ENCODE measurements at places on chromosomes 11 and 22. TPM values are rescaled to one million over a fixed set of nuclear protein-coding genes. Genes with fewer than 3 reads are reported as not detected.

DNA sequence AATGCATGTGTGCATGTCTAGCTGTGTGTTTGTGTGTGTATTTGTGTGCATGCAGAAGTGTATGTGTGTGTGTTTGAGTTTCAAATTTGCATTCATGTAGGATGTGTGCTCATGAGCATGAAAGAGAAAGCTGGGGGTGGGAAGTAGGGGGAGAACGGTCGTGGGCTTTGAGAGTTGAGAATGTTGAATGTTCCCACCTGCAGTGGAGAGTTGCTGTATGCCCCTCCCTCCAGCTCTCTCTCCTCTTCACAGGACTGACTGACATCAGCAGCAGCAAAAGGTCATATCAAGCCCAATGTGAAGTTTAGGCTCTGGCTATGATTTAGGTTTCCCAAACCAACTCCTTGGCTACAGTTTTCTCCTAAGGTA, 63.8 kb upstream of the RRAS2 start:
- peaks cover 5% of the 10 kb centered on the region for H3K4me1 ChIP-seq
- H3K36me3 ChIP-seq, result no peaks in the 10 kb centered on the region
- H3K27ac ChIP-seq, result peak overlapping the region; percentile 34

DNA sequence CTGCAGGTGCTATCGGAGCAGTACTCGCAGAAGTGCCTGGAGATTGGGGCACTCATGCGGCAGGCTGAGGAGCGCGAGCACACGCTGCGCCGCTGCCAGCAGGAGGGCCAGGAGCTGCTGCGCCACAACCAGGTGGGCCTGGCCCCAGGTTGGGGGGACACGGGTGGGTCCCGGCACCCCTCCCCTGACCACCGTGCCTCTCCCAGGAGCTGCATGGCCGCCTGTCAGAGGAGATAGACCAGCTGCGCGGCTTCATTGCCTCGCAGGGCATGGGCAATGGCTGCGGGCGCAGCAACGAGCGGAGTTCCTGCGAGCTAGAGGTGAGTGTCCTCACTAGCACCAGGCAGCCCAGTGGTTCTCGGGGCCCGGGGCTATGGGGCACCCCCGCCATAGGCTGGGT, 38.7 kb upstream of the GCAT start:
- DNase-seq, result no peak
- H3K27ac ChIP-seq, result no peak overlapping the region
- no peaks in the 10 kb centered on the region for H3K27me3 ChIP-seq
- H3K4me3 ChIP-seq, result no peak overlapping the region
- peaks cover 72% of the 10 kb centered on the region for H3K36me3 ChIP-seq

- no peaks in the 10 kb centered on the region for H3K36me3 ChIP-seq
- H3K27ac ChIP-seq, result no peak overlapping the region
- no peaks in the 10 kb centered on the region for H3K27me3 ChIP-seq
- DNase-seq, result no peak
Measured at GRCh38 chr11:27611947-27612455, 88.3 kb downstream of the BDNF start.

GRCh38 chr11:99706848-99707247, 686.1 kb downstream of the CNTN5 start:
- H3K36me3 ChIP-seq, result no peaks in the 10 kb centered on the region
- no peak overlapping the region for H3K27ac ChIP-seq
- DNase-seq, result no peak
- no peaks in the 10 kb centered on the region for H3K4me1 ChIP-seq

- H3K27ac ChIP-seq, result no peak overlapping the region
- H3K4me3 ChIP-seq, result no peak overlapping the region
- H3K4me1 ChIP-seq, result no peaks in the 10 kb centered on the region
- DNase-seq, result no peak
- H3K27me3 ChIP-seq, result peaks cover 10% of the 10 kb centered on the region
Measured at GRCh38 chr11:29336727-29337575, 679.9 kb downstream of the KCNA4 start.

GRCh38 chr11:47149782-47150181, 26.9 kb downstream of the ARFGAP2 start:
- peaks cover 3% of the 10 kb centered on the region for H3K4me1 ChIP-seq
- H3K27ac ChIP-seq, result no peak overlapping the region
- no peaks in the 10 kb centered on the region for H3K36me3 ChIP-seq
- no peak for DNase-seq

GRCh38 chr22:49951678-49951985, 8.9 kb upstream of the PIM3 start:
- H3K27me3 ChIP-seq, result no peaks in the 10 kb centered on the region
- no peaks in the 10 kb centered on the region for H3K36me3 ChIP-seq
- H3K4me1 ChIP-seq, result peaks cover 6% of the 10 kb centered on the region
- no peak overlapping the region for H3K27ac ChIP-seq
- H3K4me3 ChIP-seq, result no peak overlapping the region
- peak; percentile 60 for DNase-seq

GRCh38 chr11:1200611-1201191, 22.2 kb upstream of the MUC5B start:
- DNase-seq, result no peak
- H3K4me1 ChIP-seq, result no peaks in the 10 kb centered on the region
- H3K27ac ChIP-seq, result no peak overlapping the region
- no peaks in the 10 kb centered on the region for H3K27me3 ChIP-seq
- H3K36me3 ChIP-seq, result no peaks in the 10 kb centered on the region

GRCh38 chr22:44102856-44103255, 77.9 kb upstream of the PARVG start:
- no peak overlapping the region for H3K4me3 ChIP-seq
- H3K36me3 ChIP-seq, result peaks cover 3% of the 10 kb centered on the region
- H3K27ac ChIP-seq, result no peak overlapping the region
- no peaks in the 10 kb centered on the region for H3K27me3 ChIP-seq
- peaks cover 9% of the 10 kb centered on the region for H3K4me1 ChIP-seq
- no peak for DNase-seq

- H3K4me1 ChIP-seq, result no peaks in the 10 kb centered on the region
- DNase-seq, result no peak
- no peaks in the 10 kb centered on the region for H3K36me3 ChIP-seq
- H3K27ac ChIP-seq, result no peak overlapping the region
- no peak overlapping the region for H3K4me3 ChIP-seq
Measured at GRCh38 chr11:23502826-23503225, 642.6 kb upstream of the CCDC179 start.

DNA sequence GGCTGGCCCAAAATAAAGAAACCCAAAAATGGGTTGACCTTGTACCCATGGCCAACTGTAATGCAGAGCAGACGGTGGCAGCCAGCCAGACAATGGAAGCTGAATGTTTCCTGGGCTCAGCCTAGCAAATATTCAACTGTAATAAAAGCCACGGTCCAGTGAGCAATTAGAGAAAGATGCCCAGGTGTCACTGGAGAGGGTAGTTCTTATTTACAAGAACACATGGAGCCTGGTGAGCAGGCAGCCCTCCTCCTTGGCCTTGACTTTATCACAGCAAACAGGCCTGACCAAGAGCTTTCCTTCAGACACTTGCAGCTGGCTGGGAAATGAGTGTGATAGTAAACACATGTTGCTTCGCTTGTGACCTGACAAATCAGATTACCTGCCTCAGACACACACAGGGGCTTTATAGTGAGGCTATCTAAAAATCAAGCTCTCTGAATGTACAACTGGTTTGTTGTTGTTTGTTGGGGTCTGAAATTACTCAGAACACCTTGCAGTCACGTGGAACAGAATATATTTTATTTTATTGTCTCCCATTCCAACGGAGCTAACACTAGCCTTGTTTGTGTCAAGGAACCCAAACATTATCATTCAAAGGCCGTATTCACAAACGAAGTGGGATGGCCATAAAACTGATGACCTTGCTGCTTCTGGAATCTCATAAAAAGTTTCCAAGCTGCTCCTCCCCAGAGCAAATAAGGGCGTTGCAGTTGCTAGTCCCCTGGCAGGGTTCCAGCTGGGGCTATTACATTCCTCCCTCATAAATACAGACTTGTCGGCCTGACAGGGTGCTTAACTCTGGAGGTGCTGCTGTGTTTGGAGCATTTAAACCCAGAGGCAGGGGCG, 161.1 kb downstream of the BBOX1 start:
- DNase-seq, result peak; percentile 54
- no peak overlapping the region for H3K27ac ChIP-seq
- no peaks in the 10 kb centered on the region for H3K36me3 ChIP-seq
- peaks cover 24% of the 10 kb centered on the region for H3K4me1 ChIP-seq

- H3K4me1 ChIP-seq, result no peaks in the 10 kb centered on the region
- DNase-seq, result no peak
- no peak overlapping the region for H3K4me3 ChIP-seq
- no peaks in the 10 kb centered on the region for H3K36me3 ChIP-seq
- H3K27me3 ChIP-seq, result no peaks in the 10 kb centered on the region
Measured at GRCh38 chr11:95699631-95700470, 89.7 kb downstream of the FAM76B start.

- H3K4me1 ChIP-seq, result no peaks in the 10 kb centered on the region
- H3K36me3 ChIP-seq, result no peaks in the 10 kb centered on the region
- no peak overlapping the region for H3K27ac ChIP-seq
Measured at GRCh38 chr11:26028393-26028911, 303.5 kb upstream of the ANO3 start.

GRCh38 chr22:38706101-38706900, 557 bp downstream of the GTPBP1 start:
- no peaks in the 10 kb centered on the region for H3K27me3 ChIP-seq
- H3K27ac ChIP-seq, result peak overlapping the region; percentile 61
- peak overlapping the region; percentile 82 for H3K4me3 ChIP-seq
- H3K4me1 ChIP-seq, result peaks cover 4% of the 10 kb centered on the region
- peaks cover 19% of the 10 kb centered on the region for H3K36me3 ChIP-seq
- peak; percentile 68 for DNase-seq

DNA sequence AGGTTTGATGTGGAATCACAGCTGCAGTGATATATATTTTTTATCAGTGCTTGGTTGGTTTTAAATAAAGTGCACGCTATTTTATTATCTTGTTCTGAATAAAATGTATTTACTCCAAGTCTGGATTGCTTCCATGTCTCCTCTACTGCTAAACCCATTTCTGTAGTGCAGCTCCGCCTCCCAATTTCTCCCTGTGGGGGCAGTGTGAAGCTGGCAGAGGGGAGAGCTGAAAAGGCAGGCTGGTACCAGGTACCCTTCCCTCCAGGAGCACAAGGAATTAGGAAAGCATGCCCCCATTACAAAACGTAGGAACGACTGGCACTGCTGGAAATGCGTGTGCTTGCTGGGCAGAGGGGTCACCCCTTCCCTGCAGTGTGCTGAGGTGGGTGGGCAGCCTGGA, 934 bp upstream of the TMEM132A start:
- DNase-seq, result no peak
- H3K4me1 ChIP-seq, result peaks cover 8% of the 10 kb centered on the region
- no peaks in the 10 kb centered on the region for H3K27me3 ChIP-seq
- no peak overlapping the region for H3K27ac ChIP-seq
- no peak overlapping the region for H3K4me3 ChIP-seq

DNA sequence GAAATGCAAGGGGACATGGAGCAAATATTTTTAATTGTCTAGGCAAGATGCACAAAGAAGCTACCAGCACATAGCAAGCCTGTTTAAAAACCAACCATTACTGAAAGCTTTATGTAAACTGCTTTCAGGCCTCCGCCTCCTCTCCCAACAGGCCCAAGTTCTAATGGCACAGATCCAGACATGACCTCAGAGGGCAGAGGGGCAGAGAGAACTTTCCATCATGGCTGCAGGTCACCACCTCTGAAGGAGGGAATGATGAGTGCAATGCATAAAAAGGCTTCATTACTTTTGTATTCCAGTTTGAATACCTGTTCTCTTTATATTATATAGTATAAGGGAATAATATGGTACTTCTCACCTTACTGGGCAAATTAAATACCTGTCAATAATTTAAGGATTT, 15.2 kb downstream of the DDX17 start:
- no peak overlapping the region for H3K4me3 ChIP-seq
- peaks cover 96% of the 10 kb centered on the region for H3K36me3 ChIP-seq
- no peak overlapping the region for H3K27ac ChIP-seq
- no peak for DNase-seq
- no peaks in the 10 kb centered on the region for H3K27me3 ChIP-seq

DNA sequence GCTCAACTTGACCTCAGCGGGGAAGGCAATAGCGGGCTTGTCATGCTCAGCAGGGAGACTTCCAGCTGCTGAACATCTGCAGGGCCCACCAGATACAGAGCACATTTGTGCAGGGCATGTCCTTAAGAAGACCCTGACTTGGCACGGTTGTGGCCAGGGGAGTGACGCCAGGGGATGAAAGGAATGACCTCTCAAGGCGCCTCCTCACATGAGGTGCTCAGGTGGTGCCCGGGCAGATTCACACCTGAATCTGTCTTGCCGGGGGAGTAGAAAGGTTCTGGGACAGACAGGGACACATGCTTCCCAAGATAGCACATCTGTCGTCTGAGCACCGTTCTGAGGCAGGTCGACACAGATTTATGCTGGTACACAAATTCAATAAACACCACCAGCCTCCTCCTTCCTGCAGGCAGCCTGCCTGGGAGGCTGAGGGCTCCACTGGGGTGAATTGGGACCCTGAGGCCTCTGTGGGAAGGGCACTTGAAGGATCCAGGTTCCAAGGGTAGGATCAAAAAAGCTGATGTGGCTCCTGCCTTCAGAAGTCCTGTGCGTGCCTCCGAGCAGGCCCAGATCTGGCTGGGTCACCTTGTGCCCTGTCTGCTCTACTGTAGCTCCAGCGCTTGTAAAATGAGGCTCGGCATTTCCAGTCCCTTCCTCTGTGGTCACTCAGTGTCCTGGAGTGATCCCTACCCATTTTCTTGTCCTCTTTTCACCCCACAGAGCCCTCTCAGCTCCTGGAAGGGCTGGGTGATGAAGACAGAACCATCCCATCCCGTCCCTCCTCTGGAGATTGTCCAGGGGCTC, 49.6 kb upstream of the NECTIN1 start:
- no peak overlapping the region for H3K27ac ChIP-seq
- DNase-seq, result no peak
- no peak overlapping the region for H3K4me3 ChIP-seq

GRCh38 chr11:128324531-128325141, 262.7 kb downstream of the ETS1 start:
- DNase-seq, result no peak
- H3K27ac ChIP-seq, result no peak overlapping the region
- no peaks in the 10 kb centered on the region for H3K27me3 ChIP-seq
- no peaks in the 10 kb centered on the region for H3K36me3 ChIP-seq
- H3K4me1 ChIP-seq, result peaks cover 8% of the 10 kb centered on the region
- H3K4me3 ChIP-seq, result no peak overlapping the region

DNA sequence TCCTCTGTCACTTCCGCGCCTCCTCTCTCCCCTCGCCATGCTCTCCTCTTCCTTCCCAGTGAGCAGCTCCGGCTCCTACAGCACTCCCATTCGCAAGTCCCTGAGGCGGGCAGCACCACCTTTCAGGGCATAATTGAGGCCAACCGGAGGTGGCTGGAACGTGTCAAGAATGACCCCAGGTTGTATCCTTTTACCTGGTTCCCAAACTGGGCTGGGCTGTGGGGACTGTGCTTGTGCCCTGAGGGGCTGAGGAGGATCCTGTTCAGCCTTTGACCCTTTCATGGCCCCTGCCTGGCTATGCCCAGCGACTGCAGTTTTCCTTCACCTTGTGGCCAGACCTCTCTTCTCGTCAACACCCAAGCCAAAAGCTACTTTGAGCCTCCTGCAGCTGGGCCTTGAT, 84.1 kb downstream of the CEP164 start:
- no peak overlapping the region for H3K27ac ChIP-seq
- no peaks in the 10 kb centered on the region for H3K27me3 ChIP-seq
- H3K36me3 ChIP-seq, result peaks cover 32% of the 10 kb centered on the region
- DNase-seq, result peak; percentile 66

Gene C22orf23
- total RNA-seq, result 0.29 TPM

Gene RBM14
- 104 TPM for total RNA-seq

Gene MMP12
- not detected for total RNA-seq

Gene TSSK2
- not detected for total RNA-seq

Gene LRRN4CL
- 0.84 TPM for total RNA-seq

Gene ARHGAP8
- 51.3 TPM for total RNA-seq

Gene GGTLC2
- total RNA-seq, result not detected

Gene TMPRSS4
- total RNA-seq, result not detected

Gene ANO9
- total RNA-seq, result 12.8 TPM

Gene UCP2
- total RNA-seq, result 140 TPM

Gene SMIM35
- total RNA-seq, result not detected

Gene LRRC32
- total RNA-seq, result 4.0 TPM

Gene FOLR3
- total RNA-seq, result not detected

Gene C22orf42
- 0.18 TPM for total RNA-seq

Gene NCR3LG1
- total RNA-seq, result 0.62 TPM

Gene SCGB1C1
- total RNA-seq, result not detected
